ENCODE measurements at places on chromosomes 7 and 10.
A peak's percentile ranks its signal among the peaks of the same experiment; 100 is the strongest.

- DNase-seq: peak; percentile 72
These were observed 40.4 kb upstream of the DLX5 start for GRCh38 chr7:97064972-97065587.

DNA sequence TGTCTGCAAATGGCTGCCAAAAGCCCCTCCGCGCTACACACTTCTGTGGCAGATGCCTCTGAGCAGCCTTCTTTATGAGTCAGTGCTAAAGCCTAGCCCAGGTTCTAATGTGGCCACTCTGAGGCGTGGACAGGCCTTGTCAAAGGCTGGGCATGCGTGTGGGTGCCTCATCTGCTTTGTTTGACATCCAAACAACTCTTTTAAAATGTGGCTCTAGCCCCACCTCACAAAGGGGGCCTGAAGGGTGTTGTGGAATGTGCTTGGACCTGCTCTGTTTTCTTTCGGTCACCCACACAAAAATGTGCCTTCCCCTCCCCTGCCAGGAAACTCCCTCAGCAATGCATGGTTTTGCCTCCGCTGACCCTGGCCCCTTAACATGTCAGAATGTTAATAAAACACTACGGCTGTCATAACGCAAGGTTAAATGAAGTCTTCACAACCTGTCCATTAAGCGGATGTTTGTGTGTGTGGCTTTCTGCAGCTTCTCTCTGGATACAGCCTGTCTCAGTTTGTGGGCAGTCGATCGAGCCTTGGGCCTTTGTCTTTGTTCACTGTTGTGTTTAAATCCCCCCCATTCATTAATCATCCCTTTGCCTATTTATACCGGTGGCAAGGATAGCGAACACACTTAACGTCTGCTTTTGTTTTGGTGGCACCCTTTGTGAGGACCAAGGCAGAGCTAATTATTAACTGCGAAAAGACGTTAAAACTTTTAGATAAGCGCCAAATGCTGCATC is 718.9 kb downstream of the LRMDA start:
- DNase-seq: no peak

GRCh38 chr7:108093341-108093740 is 36.8 kb downstream of the LAMB4 start:
- DNase-seq: peak; percentile 87

GRCh38 chr7:42614636-42615035 is 297.2 kb downstream of the C7orf25 start:
- no peak for DNase-seq

- DNase-seq: no peak
These were observed 17.7 kb downstream of the FGFR2 start for GRCh38 chr10:121580276-121581116.

GRCh38 chr10:96831867-96832720 is at the start of gene LCOR:
LCOR (plus strand) TSS chr10:96832298; CDS start chr10:96949058, 116,760 bp downstream.
- DNase-seq: peak; percentile 80

DNA sequence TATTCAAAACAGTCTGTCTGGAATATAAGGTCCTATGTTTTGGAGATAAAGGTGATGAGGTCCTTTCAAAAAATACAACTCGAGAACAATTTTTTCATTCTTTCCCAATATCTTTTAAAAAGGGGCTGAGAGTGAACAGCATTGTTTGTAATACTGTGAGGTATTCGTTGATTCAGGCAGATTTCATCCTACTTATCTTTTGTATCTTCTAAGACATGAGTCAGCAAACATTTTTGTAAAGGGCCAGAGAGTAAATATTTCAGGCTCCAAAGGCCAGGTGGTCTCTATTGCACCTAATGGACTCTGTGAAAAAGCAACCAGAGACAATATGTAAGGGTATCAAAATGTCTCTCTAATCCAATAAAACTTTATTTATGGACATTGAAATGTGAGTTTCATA is 8.1 kb upstream of the ANK3 start:
- DNase-seq: no peak

- DNase-seq: peak; percentile 35
These were observed at the start of gene NT5C3A for GRCh38 chr7:33062023-33062781. NT5C3A (minus strand) TSS chr7:33062776; CDS start chr7:33062705, 71 bp downstream.

DNA sequence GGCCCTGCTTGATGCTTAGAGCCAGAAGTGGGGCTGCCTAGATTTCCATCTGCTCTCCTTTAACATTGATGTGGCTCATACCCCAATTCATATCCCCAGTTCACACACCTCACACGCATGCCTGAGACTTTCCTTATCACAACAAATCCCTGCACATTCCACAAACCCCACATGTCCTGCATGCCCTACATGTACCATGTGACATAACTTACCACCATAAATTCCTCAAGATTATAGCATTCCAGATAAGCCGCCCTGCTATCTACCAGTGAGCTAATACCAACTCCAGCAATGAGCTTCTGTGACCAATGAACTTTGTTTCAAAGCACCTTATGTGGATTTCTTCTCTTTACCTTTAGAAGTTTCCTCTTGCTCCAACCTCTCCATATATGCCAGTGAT is 104.7 kb upstream of the RAB11FIP2 start:
- no peak for DNase-seq

DNA sequence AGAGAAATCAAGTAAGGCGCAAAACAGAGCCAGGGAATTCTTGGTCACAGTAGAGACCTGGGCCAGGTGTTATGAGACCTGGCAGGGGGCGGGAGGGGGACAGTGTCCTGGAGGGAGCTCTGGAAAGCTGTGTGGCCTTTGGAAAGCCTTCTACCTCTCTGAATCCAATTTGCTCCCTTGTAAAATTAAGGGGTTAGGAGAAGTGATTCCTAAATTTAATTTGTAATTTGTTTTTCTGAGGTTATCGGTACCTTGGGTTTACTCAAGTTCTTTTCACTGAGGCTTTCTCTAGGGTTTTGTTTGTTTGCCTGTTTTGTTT is 920.8 kb downstream of the TYW1 start:
- DNase-seq: no peak

DNA sequence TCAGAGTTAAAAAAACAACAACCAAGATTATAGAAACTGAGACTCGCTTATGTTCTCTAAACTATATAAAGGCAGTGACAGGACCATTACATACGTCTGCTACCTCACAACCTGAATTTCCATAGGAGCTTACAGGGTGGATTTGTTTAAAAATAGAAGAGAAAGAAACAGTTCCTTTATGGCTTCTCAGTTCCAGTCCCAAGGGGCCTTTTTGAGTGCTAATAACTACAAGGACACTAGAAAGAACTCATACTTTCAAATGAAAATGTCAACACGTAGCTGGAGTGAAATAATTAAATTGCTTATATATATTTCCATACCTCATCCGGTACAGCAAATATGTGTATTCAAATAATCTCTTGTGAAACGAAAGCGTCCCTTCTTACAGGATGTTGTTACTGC is 19.7 kb downstream of the TSPAN12 start:
- no peak for DNase-seq

DNA sequence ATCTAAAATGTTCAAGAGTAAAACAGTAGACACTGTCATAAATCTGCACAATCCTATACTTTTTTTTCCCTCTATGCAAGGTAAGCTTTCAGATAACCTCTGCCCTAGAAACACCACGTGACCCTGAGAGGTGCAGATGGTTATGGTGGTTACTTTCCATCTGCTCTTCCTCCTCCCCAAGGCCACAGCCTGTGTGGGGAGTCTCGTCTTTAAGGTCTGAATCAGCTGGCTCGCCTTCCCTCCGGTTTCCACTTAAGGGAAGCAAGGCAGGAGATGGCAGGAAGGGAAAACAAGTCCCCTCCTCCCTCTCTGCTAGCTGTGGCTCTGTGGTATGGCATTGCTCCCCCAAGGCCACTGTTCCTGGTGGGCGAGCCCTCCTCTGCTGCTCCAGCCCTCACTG is 181.8 kb downstream of the GLI3 start:
- no peak for DNase-seq

GRCh38 chr10:95333997-95334804 is 43.4 kb upstream of the PDLIM1 start:
- peak; percentile 86 for DNase-seq

DNA sequence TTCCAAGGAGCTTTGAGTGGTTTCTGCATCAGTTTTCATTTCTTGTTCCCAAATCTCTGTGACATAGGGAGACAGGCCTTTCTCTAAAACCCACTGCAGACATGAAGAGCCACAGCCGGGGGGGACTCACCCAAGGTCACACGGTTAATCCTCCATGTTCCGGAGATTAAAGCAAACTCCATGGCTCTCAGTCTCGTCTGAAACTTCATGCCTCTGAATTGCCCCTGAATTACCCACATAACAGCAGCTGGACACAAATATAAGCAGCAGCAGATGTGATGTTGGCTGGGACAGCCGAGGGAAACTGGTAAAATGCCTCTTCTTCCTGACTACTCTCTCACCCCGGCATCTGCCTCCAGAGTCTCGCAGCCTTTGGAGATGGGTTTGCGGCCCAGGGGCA is 402.2 kb downstream of the DNAJB6 start:
- DNase-seq: no peak

DNA sequence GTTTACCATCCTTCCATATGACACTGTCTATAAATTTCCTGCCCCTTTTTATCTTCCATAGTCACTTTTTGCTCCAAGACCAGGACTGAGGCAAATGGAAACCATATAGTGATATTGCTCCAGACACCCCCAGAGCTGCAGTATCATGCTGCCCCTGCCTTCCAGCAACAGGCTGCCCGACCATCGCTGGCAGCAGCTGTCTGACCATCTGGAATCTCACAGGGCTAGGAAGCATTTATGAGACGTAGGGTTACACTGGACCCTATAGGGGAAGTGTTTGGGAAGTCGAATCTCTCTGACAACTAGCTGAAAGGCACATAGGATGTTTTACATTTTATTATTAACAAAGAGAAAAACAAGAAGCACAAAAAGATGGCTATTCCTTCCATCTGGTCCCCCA is 19.4 kb downstream of the ENO4 start:
- DNase-seq: no peak
